Parietal lobe (tissue), 2 donors: ENCODE measurements at places on chromosomes 13 and 19. TPM values are rescaled to one million over a fixed set of nuclear protein-coding genes. Genes with fewer than 3 reads are reported as not detected.

Gene SCGB2B2
- 1.3 TPM for total RNA-seq

Gene SCAF1
- 18.8 TPM for total RNA-seq

Gene TMC4
- total RNA-seq = 1.3 TPM

Gene ZNF415
- total RNA-seq = 32.2 TPM

Gene NLRP12
- not detected for total RNA-seq

Gene TPTE2
- not detected for total RNA-seq

Gene KLK12
- not detected for total RNA-seq

Gene MIA
- total RNA-seq = not detected

Gene PTH2
- total RNA-seq = not detected

Gene NR2C2AP
- total RNA-seq = 13.1 TPM

Gene PEG3
- total RNA-seq = 63.5 TPM

Gene IZUMO2
- not detected for total RNA-seq

Gene KRTDAP
- total RNA-seq = not detected

Gene ZNF709
- 32.6 TPM for total RNA-seq

Gene ZNF558
- 64.8 TPM for total RNA-seq

Gene C19orf85
- total RNA-seq = not detected

Gene ZNF547
- 16.0 TPM for total RNA-seq

Gene CYP4F2
- not detected for total RNA-seq

Gene C19orf38
- total RNA-seq = 0.63 TPM

Gene IGFL1
- not detected for total RNA-seq

Gene MBD3L3
- not detected for total RNA-seq

Gene FCER2
- not detected for total RNA-seq

Gene RFC3
- total RNA-seq = 30.0 TPM

Gene CEACAM8
- total RNA-seq = not detected

Gene FXYD1
- total RNA-seq = not detected

Gene PRX
- total RNA-seq = 1.9 TPM

Gene CGB5
- total RNA-seq = not detected

Gene TGDS
- total RNA-seq = 5.6 TPM

Gene MCF2L
- 201 TPM for total RNA-seq

Gene DMKN
- not detected for total RNA-seq

Gene KLF1
- total RNA-seq = 0.31 TPM

Gene C1QTNF9B
- total RNA-seq = not detected

Gene HTR2A
- 6.9 TPM for total RNA-seq

Gene TEX101
- total RNA-seq = not detected

Gene KLK8
- not detected for total RNA-seq
